ENCODE measurements at places on chromosomes 2 and 18. TPM values are rescaled to one million over a fixed set of nuclear protein-coding genes. Genes with fewer than 3 reads are reported as not detected.

SLC30A3 gene
- under 0.01 TPM for total RNA-seq

MAP3K19 gene
- total RNA-seq, result not detected

MERTK gene
- 1.7 TPM for total RNA-seq

PLA2R1 gene
- 17.2 TPM for total RNA-seq

RIT2 gene
- total RNA-seq, result not detected

SMPD4 gene
- total RNA-seq, result 10.4 TPM

DDX18 gene
- total RNA-seq, result 85.9 TPM

MRO gene
- under 0.01 TPM for total RNA-seq

TCF23 gene
- total RNA-seq, result not detected

NOSTRIN gene
- total RNA-seq, result 1.4 TPM

VWA3B gene
- total RNA-seq, result not detected

ALLC gene
- total RNA-seq, result under 0.01 TPM

GLI2 gene
- 9.8 TPM for total RNA-seq

ASAP2 gene
- total RNA-seq, result 59.2 TPM

INO80C gene
- total RNA-seq, result 7.3 TPM

ADD2 gene
- total RNA-seq, result 0.28 TPM

DAPL1 gene
- total RNA-seq, result not detected

EFR3B gene
- total RNA-seq, result 1.7 TPM

TMEM182 gene
- total RNA-seq, result 4.2 TPM

ZNF407 gene
- total RNA-seq, result 12.7 TPM

TMEM127 gene
- total RNA-seq, result 18.6 TPM

HS1BP3 gene
- 12.8 TPM for total RNA-seq

LYPD6B gene
- 0.56 TPM for total RNA-seq

TXNDC9 gene
- 89.9 TPM for total RNA-seq

IL1RL1 gene
- total RNA-seq, result 1.1 TPM

ELOA2 gene
- total RNA-seq, result not detected

ALK gene
- total RNA-seq, result not detected

ST6GAL2 gene
- under 0.01 TPM for total RNA-seq

RBM44 gene
- 0.19 TPM for total RNA-seq

UBE2E3 gene
- 59.0 TPM for total RNA-seq

AQP12B gene
- total RNA-seq, result not detected

E2F6 gene
- total RNA-seq, result 8.7 TPM

HOXD12 gene
- total RNA-seq, result not detected

KCNG2 gene
- total RNA-seq, result 0.19 TPM

SP9 gene
- total RNA-seq, result not detected

NT5DC4 gene
- not detected for total RNA-seq

OSBPL1A gene
- total RNA-seq, result 17.1 TPM

ZNF521 gene
- 9.9 TPM for total RNA-seq

TMEM178A gene
- total RNA-seq, result 1.1 TPM

C2orf80 gene
- not detected for total RNA-seq

RGPD4 gene
- total RNA-seq, result under 0.01 TPM

CCL20 gene
- total RNA-seq, result 57.5 TPM

All from regular cardiac myocyte (primary cell).